ENCODE measurements at places on chromosomes 4 and X.

DNA sequence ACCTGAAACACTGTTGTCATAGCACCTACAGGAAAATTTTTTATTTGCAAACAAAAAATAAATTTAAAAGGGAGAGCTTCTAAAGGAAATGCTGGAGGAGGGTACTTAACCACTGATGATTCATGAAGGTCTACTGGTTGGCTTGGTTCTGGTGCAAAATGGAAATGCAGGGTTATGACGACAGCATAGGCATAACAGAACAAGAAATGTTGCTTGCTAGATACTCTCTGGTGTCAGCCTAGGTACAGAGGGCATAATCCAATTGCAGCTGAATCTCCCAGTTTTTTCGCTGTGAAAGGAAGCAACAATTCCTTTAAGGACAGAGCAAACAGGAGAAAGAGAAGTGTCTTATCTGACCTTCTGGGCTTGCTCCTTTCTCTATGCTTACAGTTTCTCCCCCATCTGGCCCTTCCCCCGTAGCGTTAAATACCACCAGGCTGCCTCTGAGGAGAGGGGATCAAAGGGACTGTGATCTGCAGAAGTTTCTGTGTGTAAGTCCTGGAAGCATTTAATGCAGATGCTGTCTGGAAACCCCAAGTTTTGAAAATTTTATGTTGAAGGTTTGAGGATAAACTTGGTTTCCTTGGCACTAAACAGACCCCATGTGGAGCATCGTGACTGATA lies 23.7 kb upstream of the CASK start:
- no peak for DNase-seq

DNA sequence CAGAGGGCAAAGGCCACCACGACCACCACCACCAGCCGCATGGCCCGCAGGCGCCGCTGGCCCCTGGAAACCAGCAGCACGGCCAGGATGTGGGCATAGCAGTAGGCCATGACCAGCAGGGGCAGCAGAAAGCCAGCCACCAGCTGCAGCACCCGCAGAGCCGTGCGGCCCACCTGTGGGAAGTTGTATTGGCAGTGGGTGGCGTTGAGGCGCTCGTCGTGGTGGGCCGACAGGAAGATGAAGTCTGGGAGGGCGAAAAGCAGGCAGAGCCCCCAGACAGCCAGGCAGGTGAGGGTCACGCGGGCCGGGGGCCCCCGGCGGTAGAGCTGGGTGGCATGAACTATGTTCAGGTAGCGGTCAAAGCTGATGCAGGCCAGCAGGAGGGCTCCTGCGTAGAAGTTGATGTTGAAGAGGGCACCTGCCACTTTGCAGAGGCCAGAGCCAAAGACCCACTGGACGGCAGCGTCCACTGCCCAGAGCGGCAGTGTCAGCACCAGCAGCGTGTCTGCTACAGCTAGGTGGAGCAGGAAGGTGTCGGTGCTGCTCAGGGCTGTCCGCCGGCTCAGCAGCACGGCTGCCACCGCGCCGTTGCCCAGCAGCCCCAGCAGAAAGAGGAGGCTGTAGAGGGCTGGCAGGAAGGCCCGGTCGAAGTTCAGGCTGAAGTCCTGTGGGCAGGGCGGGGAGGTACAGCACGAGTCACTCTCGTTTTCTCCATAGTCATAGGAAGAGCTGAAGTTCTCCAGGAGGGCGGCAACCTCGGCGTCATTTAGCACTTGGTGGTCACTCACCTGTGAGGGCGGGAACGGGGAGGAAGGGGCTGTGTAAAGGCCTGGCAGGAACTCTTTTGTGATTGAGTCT lies 1.4 kb downstream of the CXCR3 start:
- DNase-seq, result no peak

GRCh38 chrX:71128915-71129765 lies 10.7 kb downstream of the MED12 start:
- DNase-seq, result no peak

DNA sequence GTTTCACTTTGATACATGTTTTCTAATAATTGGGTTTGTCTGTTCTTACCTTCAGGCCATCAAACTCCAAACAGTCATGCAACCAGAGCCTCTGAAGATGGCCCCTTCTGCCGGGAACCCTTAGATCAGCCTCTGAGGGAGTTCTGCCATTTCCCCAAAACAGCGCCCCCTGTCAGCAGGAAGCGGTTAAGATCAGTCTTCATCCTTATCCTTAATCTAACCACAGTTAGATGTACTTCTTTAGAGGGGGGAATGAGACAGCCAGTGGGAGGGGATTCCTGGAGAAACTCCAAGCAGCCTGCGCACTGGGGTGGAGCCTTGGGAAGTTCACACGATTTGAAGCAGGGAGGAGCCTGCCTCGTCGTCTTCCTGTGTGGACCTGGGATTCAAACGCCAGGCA lies 185.4 kb downstream of the INPP4B start:
- DNase-seq, result no peak

DNA sequence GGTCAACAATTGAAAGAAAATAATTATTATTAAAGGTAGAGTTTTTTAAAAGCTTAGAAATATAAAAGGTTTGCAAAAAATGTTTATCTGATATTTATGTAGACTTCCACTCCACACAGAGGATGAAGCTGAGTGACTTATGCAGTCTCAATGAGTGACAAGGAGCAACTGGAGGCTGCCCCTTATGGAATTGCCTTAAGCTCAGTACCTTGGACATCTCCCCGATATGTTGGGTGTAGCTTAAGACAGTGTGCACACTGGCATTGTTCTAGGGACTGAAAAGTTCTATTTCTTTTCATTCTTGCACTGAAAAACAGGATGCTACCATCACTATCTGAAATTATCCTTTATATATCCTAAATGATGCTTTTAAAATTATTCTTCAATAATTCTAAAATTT lies 292.1 kb downstream of the PRDM5 start:
- no peak for DNase-seq

- DNase-seq, result no peak
Measured at GRCh38 chr4:143085659-143086058, 99.1 kb upstream of the USP38 start.

GRCh38 chr4:78552389-78553042 lies 946 bp downstream of the ANXA3 start:
- no peak for DNase-seq

DNA sequence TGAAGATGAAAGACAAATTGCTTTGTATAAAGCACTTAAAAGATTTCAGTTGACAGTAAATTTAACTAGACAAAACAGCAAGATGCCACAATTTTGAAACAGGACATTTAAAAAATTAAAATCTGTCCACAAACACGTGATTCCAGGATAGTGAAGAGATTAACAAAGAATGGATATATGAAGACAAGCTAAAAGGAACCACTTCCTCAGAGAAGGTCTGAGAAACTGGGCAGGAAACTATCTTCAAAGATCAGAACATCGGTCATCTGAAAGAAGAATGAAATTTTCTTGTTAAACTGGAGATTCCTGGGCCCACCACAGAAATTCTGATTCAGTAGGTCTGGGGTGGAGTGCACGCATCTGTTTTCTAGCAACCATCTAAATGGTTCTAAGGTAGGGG lies 1.4 kb downstream of the RWDD4 start:
- no peak for DNase-seq

- DNase-seq, result no peak
Measured at GRCh38 chrX:78237127-78237526, 90.3 kb downstream of the CYSLTR1 start.

DNA sequence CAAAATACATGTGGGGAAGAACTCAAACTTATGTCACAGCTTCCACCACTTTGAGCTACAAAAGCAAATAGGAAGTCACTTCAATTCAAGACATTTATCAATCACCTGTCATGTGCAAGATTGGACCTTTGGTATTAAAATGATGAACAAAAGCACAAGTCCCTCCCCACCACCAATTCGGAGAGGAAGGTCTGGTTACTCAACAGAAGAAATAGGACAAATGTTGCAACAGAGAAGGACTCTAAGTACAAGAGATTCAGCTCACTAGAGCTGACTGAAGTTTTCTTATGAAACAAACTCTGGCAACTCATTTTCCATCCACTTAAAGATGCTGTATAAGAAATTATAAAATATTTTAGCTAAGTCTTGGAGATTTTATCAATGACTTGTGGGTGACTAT lies 16.0 kb upstream of the MMRN1 start:
- no peak for DNase-seq

DNA sequence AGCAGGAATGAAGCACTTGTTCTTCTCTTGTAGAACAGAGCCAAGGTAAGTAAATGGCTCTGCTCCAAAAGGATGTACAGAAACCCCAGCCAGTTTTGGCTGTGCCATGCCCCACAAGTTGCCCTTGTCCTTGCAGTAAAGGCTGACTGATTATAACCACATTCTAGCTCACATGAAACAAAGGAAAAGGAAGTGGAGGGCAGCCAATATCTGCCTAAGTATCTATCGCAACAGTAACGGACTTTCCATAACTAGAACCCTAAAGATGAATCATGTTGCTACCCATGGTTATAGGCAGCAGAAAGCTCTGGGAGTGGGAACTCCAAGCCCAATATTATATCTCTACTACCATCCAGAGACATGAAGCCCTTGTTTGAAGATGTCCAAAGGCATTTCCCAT lies 95.7 kb downstream of the COMMD8 start:
- no peak for DNase-seq

Data from cortex of kidney (tissue), 1 donor.